ENCODE measurements at places on chromosomes 5 and 9. TPM values are rescaled to one million over a fixed set of nuclear protein-coding genes. Genes with fewer than 3 reads are reported as not detected.

DNA sequence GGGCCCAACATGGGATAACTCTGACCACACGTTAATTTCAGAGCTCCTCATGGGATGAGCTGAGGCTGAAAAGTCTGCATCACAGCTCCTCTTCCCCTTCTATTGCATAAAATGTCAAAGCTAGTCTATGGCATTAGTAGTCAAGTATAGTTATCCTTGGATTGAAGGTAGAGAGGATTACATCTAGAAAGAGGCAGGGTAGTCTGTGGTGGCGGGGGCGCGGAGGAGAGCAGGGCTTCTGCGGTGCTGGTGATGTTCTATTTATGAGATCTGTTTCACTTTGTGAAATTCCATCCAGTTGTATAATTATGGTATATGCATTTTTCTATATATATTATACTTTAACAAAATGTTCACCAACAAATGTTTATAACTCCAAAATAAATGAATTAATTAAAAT is 329.5 kb upstream of the GRAMD2B start:
- no peak for DNase-seq

PDE6A gene
- total RNA-seq, result not detected

DNA sequence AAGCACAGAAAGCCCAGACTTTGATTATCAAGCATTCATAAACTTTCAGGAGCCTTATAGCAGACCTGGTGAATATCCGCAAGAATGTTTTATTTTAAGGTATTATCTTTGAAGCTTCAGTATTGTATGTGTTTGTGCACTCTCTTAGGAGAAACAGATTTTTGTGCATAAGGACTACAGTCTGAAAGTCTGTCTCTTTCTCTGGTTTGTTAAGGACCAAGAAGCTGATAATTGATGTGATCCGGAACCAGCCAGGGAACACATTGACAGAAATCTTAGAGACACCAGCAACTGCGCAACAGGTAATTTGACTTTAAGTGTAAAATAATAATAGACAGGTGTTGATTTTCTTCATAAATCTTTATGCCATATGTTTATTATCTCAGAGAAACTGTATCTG is 22.8 kb upstream of the F2R start:
- DNase-seq, result no peak

GZMA gene
- total RNA-seq, result 2.4 TPM

ACSL6 gene
- total RNA-seq, result 3.3 TPM
